ENCODE measurements at places on chromosomes 5 and 9. TPM values are rescaled to one million over a fixed set of nuclear protein-coding genes. Genes with fewer than 3 reads are reported as not detected.

The CCDC171 gene
- total RNA-seq = 0.98 TPM

The FBP2 gene
- total RNA-seq = not detected

The BTNL3 gene
- total RNA-seq = not detected

The CA9 gene
- 0.30 TPM for total RNA-seq

The ZFAND5 gene
- total RNA-seq = 84.4 TPM

The FANCC gene
- 15.9 TPM for total RNA-seq

The JAKMIP2 gene
- 7.6 TPM for total RNA-seq

The DRD1 gene
- total RNA-seq = not detected

The PCDHB8 gene
- total RNA-seq = not detected

The CMYA5 gene
- 0.30 TPM for total RNA-seq

The CDKN2A gene
- 21.2 TPM for total RNA-seq

The DOCK2 gene
- total RNA-seq = 303 TPM

The FOXD4L4 gene
- 0.23 TPM for total RNA-seq

The ICE1 gene
- 29.9 TPM for total RNA-seq

The HMCN2 gene
- total RNA-seq = not detected

The POU5F2 gene
- total RNA-seq = 1.7 TPM

The CYLC2 gene
- total RNA-seq = not detected

The FAM151B gene
- total RNA-seq = 1.0 TPM

The SNCB gene
- not detected for total RNA-seq

The SPATA31A7 gene
- not detected for total RNA-seq

The WDR36 gene
- 42.1 TPM for total RNA-seq

The PCDHGC4 gene
- total RNA-seq = 0.05 TPM

The IL13 gene
- 32.6 TPM for total RNA-seq

The ANKRD31 gene
- 0.16 TPM for total RNA-seq

The DEPDC1B gene
- total RNA-seq = 36.5 TPM

The SHLD3 gene
- total RNA-seq = 4.3 TPM

The SLC6A19 gene
- total RNA-seq = not detected

The CDC20B gene
- 0.32 TPM for total RNA-seq

The CENPK gene
- total RNA-seq = 87.3 TPM

The DMGDH gene
- 1.0 TPM for total RNA-seq

The UBTD2 gene
- total RNA-seq = 11.1 TPM

The TEX48 gene
- total RNA-seq = not detected

The FRRS1L gene
- total RNA-seq = not detected

The ORM1 gene
- not detected for total RNA-seq

The PCDHB9 gene
- not detected for total RNA-seq

The GLRA1 gene
- total RNA-seq = not detected

The FST gene
- not detected for total RNA-seq

The PTGS1 gene
- total RNA-seq = 0.43 TPM

The THG1L gene
- 20.3 TPM for total RNA-seq

The ATP10B gene
- not detected for total RNA-seq

The LEAP2 gene
- 4.0 TPM for total RNA-seq

The C9 gene
- not detected for total RNA-seq

The HMGCS1 gene
- 80.2 TPM for total RNA-seq

The CARD9 gene
- 3.8 TPM for total RNA-seq

The PCDHAC1 gene
- total RNA-seq = not detected

The CDX1 gene
- not detected for total RNA-seq

The C6 gene
- total RNA-seq = not detected

The MARCHF6 gene
- total RNA-seq = 81.9 TPM

The GDA gene
- total RNA-seq = not detected

The HSD17B3 gene
- not detected for total RNA-seq

The OLFM1 gene
- not detected for total RNA-seq

The SLC46A2 gene
- not detected for total RNA-seq

The TRPM3 gene
- total RNA-seq = not detected

The ZDHHC11B gene
- total RNA-seq = 0.09 TPM

Data from T-helper 2 cell treated with Interferon-gamma antibody and Interleukin-4, amounts not matched to agents 100 ng/mL and 5 ng/mL, for 36 hours (primary cell).